EH (cell line): ENCODE measurements at places on chromosomes 5 and 9.

DNA sequence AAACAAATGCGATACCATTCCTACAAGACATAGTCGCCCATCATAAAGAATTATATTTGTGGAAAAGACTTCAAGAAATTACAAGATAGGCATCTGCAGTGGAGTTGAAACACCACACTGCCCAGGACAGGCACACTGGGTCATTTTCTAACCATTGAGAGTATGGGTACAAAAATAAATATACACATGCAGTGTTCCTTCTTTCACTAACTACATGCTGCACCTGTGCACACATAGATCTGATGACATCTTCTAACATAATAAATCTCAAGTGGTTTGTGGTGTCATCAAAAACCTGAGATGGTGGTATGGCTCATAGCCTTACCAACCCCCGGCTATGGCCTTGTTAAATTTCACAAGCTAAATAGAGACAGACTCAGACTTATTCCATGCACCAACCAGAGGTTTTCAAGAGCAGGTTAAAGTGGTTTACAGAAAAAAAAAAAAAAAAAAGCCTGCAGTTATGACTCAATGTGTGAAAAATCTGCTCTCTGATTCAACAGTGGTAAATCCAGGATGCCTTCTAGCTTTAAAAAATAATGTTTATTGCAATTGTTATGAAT, 12.4 kb upstream of the NFIB start:
- DNase-seq = peak; percentile 37

GRCh38 chr5:78887384-78888118, 97.6 kb downstream of the ARSB start:
- no peak for DNase-seq

DNA sequence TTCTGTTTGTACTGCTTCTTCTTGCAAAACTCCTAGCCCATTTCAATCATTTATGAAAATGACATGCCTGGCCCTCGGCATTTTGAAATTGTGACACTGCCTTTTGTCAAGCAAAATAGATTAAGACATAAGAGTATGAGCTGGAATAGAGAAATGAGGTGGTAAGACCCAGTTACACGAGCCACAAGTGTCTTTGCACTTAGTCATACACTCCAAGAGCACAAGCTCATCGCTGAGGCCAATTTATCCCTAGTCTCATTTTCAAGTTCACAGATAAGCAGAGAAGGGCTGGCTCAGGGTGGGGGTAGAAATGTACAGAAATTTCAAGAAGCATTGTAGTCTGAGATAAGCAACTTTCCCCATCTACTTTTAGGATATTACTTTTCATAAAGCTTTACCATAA, 40.6 kb upstream of the MAP1B start:
- DNase-seq = peak; percentile 94

GRCh38 chr5:132065351-132065937, 5.0 kb downstream of the IL3 start:
- peak; percentile 77 for DNase-seq

GRCh38 chr5:39156082-39156481, 63.3 kb downstream of the FYB1 start:
- no peak for DNase-seq

DNA sequence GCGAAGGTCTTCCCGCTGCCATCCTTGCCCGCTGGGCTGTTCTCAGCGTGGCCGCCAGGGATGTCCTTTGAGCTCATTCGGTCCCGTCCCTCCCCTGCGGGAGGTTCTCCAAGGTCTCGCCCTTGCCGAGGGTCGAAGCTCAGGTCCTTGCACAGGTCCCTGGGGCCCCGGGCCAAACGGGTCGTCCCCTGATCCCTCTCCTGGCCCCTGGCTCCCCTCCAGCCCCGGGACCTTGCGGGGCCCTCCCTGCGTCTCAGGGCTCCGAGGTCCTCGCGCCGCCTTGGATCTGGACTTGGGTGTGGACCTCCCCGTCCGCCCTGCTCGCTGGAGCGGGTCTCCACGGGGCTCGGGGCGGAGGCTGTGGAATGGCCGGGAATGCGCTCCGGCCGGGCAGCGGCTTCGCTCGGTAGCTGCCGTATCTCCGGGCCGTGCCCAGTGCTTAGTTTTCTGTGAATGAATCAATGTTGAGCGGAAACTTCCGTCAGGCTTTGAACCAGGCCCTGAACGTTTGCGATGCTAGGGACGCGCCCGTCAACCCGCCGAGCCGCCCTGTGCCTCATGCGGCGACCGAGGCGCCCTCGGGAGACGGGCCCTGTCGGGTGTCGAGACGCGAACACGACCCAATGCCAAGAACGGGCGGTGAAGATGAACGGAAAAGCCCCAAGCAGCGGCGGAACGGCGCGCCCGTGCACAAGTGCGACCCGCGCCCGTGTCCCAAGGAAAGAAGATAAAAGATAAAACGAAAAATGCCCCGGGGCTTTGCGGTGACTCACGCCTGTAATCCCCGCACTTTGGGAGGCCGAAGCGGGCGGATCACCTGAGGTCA, 780 bp downstream of the RNU6ATAC start:
- peak; percentile 63 for DNase-seq

GRCh38 chr9:34380511-34381315, 4.0 kb upstream of the MYORG start:
- peak; percentile 82 for DNase-seq

- peak; percentile 67 for DNase-seq
These were observed 15.0 kb upstream of the TEX48 start for GRCh38 chr9:114696814-114697544.

- peak; percentile 41 for DNase-seq
These were observed 30.6 kb downstream of the MAP1B start for GRCh38 chr5:72137826-72138409.

DNA sequence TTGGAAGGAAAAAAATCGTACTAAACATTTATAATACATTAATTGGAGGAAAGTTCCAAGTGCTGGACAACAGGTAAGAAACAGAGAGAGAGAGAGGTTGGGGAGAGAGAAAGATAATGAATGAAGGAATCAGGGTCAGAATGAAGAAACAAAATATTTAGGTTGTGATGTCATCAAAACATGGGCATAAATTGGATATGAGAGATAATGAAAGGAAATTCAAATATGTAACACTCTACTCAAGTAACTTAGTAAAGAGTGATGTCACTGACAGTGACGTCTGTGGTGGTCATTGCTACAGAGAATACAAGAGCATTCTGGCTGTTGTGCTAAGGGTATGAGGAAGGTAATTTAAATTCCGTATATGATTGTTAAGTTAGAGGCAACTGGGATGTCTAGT, 543.4 kb upstream of the COX7C start:
- no peak for DNase-seq

GRCh38 chr5:94429566-94429965, 188.8 kb downstream of the KIAA0825 start:
- no peak for DNase-seq

- DNase-seq = no peak
These were observed 157.5 kb downstream of the EBF1 start for GRCh38 chr5:158942217-158942616.

- peak; percentile 81 for DNase-seq
These were observed 82.8 kb upstream of the TLE1 start for GRCh38 chr9:81772144-81772543.

DNA sequence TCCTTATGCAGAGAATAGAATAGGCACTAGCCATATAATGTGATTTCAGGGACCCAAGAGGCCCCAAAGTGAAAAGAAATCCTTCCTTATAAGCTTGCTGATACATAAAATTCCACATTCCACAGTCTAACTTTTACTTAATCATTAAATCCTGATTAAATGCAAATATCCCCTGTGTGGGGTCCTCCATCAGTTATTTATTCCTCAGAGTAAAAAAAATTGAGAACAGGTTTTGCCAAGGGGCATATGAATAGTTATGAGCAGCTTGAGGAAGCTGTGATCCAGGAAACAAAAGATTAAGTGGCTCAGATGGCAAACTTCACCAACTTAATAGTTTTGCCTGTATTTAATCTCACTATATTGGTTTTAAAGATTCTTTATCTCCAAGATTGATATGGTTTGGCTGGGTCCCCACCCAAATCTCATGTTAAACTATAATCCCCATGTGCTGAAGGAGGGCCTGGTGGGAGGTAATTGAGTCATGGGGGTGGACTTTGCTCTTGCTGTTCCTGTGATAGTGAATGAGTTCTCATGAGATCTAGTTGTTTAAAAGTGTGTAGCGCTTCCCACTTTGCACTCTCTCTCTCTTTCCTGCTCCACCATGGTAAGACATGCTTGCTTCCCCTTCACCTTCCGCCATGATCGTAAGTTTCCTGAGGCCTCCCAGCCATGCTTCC, 324.9 kb downstream of the NPR3 start:
- DNase-seq = no peak

DNA sequence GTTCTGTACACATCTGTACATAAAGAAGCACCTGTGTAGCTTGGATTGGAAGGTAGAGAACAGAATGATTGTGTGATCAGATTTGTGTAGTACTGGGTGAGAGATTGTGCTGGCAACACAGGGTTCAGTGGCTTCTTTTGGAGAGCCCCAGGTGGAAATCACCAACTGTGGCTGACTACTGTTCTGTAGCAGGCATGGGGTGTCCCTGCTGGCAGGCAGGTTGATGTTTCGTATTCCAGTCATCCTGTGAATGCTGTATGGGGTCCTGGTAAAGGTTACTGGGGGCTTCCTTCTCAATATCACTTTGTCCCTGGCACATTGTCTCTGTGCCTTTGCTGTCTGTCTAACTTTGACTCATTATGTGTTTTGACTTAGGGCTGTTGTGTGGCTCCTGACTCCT, 5.3 kb downstream of the ASPN start:
- no peak for DNase-seq

DNA sequence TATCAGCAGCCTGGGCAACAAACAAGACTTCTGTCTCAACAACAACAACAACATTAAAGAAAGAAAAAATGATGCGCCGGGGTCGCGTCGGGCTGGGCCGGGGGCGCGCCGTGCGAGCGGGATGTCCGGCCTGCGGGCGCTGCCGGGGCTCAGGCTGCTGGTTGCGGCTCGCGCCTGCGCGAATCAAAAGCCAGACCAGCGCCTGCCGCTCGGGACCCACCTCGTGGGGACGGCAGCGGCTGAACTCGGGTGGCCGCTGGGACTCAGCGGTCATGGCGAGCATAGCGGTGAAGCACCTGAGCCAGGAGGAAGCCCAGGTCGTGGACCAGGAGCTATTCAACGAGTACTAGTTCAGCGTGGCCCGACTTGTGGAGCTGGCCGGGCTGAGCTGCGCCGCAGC, 11.9 kb upstream of the NHP2 start:
- DNase-seq = no peak

DNA sequence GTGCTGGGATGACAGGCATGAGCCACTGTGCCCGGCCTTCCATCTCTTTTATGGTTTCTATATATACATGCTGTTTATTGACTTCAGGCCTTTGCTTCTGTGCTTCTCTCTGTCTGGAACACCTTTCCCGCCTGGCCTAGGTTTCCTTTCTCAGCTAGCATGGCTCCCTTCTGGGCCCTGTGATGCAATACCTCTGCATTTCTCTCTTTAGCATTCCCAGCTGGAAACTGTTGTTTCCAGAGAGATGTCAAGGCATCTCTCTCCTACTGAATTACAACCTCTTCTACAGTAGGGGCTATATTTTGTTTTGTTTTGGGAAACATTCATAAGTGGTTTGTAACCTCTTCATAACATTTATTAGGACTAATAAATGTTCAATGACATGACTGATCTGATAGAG, 57.1 kb downstream of the RPS23 start:
- no peak for DNase-seq

- peak; percentile 32 for DNase-seq
These were observed 111.1 kb downstream of the KCTD16 start for GRCh38 chr5:144281784-144282183.

GRCh38 chr5:61507232-61507631, 175.2 kb downstream of the ZSWIM6 start:
- no peak for DNase-seq

DNA sequence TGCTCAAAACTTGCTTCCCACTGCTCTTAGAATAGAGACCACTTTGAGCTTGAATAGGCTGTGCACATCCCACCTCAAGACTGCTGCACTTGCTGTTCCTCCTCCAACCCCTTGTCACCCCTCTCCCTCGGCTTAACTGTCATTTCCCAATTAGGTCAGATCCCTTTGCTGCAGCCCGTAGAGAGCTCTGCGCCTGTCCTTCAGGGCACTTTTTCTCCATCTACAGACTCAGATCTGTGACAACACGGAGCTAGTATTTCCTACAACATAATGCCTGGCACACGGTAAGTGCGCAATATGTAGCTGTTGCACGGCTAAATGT, 485 bp upstream of the HABP4 start:
- DNase-seq = no peak

DNA sequence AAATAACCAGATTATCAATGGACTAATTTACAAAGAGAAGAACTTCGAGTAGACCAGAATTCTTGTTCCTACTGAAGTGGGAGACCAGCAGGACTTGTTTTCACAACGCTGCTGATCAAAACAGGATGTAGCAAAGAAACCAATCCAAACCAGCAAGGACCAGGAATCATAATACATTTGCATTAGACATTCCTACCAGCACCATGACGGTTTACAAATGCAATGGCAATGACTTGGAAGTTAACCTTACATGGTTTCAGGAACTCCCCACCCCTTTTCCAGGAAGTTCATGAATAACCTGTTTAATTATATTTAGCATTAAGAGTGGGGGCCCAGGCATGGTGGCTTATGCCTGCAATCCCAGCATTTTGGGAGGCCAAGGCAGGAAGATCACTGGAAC, 100.0 kb downstream of the LPAR1 start:
- no peak for DNase-seq

DNA sequence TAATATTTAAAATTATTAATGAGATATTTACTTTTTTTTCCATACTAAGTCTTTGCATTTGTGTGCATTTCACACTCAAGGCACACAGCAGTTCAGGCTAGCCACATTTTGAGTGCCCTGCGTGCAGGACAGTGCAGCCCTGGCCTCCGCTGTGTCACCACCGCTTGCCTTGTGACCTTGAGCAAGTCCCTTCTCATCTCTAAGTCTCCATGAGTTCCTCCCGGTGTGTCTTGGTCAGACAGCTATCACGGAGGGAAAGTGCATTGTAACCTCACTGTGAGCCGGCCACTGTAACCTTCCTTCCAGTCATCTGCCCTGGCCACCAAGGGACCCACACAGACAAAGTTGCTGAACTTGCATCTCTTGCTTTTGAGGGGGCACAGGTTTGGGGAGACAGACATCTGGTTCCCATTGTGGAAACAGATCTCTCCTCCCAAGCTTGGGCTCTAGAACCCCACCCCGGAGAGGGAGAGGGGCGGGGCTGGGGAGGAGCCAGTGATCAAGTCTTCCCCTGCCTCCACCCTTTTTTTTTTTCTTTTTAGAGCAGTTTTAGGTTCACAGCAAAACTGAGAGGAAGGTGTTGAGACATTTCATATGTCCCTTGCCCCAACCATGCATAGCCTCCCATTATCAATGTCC, 96.8 kb downstream of the C9orf50 start:
- peak; percentile 18 for DNase-seq

GRCh38 chr9:114412048-114412683, 24.4 kb upstream of the AKNA start:
- DNase-seq = no peak
